Activated T-helper 1 cell treated with anti-CD3 and anti-CD28 coated beads, Interleukin-12 subunit alpha, Interleukin-12 subunit beta, Interleukin-2, Interleukin-4 antibody, amounts not matched to agents 30 ng/mL and 10 ng/mL and 1 ng/mL, durations not matched to agents 14 hours and 24 hours and 36 hours (primary cell): ENCODE measurements at places on chromosomes 2 and 18. TPM values are rescaled to one million over a fixed set of nuclear protein-coding genes. Genes with fewer than 3 reads are reported as not detected.

GRCh38 chr2:218217360-218218267 is 625 bp downstream of the ARPC2 start:
- peak; percentile 63 for DNase-seq
- peaks cover 41% of the 10 kb centered on the region for H3K4me1 ChIP-seq
- H3K36me3 ChIP-seq: peaks cover 35% of the 10 kb centered on the region
- peak overlapping the region; percentile 91 for H3K4me3 ChIP-seq

GRCh38 chr2:214587442-214587841 is 176.6 kb downstream of the VWC2L start:
- H3K36me3 ChIP-seq: no peaks in the 10 kb centered on the region
- no peak for DNase-seq
- no peak overlapping the region for H3K4me3 ChIP-seq
- H3K4me1 ChIP-seq: no peaks in the 10 kb centered on the region

GRCh38 chr2:204321910-204322751 is 223.1 kb upstream of the PARD3B start:
- no peak overlapping the region for H3K4me3 ChIP-seq
- DNase-seq: no peak
- no peaks in the 10 kb centered on the region for H3K36me3 ChIP-seq

- H3K27ac ChIP-seq: no peak overlapping the region
- no peaks in the 10 kb centered on the region for H3K36me3 ChIP-seq
- DNase-seq: no peak
- no peaks in the 10 kb centered on the region for H3K4me1 ChIP-seq
- H3K4me3 ChIP-seq: no peak overlapping the region
- peaks cover 7% of the 10 kb centered on the region for H3K27me3 ChIP-seq
These were observed 12.0 kb upstream of the SLC25A52 start for GRCh38 chr18:31772699-31773098.

- H3K36me3 ChIP-seq: peaks cover 14% of the 10 kb centered on the region
- H3K4me1 ChIP-seq: peaks cover 3% of the 10 kb centered on the region
- DNase-seq: no peak
- H3K27ac ChIP-seq: no peak overlapping the region
- no peak overlapping the region for H3K4me3 ChIP-seq
These were observed 6.4 kb downstream of the GPR35 start for GRCh38 chr2:240631548-240632305.

DNA sequence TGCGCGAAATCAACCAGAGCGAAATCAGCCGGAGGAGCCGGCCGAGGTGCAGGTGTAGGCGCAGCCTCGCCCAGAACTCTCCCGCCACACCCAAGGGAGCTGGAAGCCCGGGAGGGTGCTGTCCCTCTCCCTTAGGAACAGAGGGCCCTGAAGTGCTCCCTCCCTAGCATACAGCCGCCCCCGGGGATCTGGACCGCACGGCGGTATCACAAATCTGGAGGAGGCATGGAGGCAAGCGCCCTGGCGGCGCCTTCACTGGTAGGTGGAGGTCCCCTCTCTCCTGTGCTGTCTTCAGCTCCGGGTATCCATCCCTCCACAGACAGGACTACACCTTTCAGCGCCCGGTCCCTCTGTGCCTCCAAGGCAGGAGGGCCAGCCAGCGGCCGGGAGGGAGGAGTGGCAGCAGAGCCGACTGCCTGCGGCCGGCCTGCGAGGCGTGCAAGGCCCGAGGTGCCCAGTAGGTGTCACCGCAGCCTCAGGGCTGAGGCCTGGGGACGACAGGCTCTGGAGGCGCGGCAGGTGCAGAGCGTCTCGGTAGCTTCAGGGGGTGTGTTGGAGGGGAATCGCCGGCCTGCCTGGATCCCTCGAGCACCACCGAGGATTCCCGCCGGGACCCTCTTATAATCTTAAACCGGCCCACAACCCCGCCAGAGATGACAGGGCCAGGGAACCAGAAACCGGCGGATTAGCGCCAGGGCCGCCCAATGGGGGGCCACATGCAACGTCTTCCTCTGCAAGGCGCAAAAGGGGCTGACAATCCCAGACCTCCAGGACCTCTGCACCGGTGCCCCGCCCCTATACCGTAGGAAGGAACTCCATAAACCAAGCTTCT is 2.8 kb downstream of the IHH start:
- H3K36me3 ChIP-seq: no peaks in the 10 kb centered on the region
- H3K27me3 ChIP-seq: peaks cover 60% of the 10 kb centered on the region
- H3K4me1 ChIP-seq: no peaks in the 10 kb centered on the region
- H3K27ac ChIP-seq: no peak overlapping the region
- H3K4me3 ChIP-seq: peak overlapping the region; percentile 30

GRCh38 chr2:3379339-3379646 is 201 bp upstream of the TRAPPC12 start:
- DNase-seq: no peak
- H3K4me1 ChIP-seq: peaks cover 42% of the 10 kb centered on the region
- H3K4me3 ChIP-seq: peak overlapping the region; percentile 99
- peak overlapping the region; percentile 98 for H3K27ac ChIP-seq
- peaks cover 18% of the 10 kb centered on the region for H3K36me3 ChIP-seq

DNA sequence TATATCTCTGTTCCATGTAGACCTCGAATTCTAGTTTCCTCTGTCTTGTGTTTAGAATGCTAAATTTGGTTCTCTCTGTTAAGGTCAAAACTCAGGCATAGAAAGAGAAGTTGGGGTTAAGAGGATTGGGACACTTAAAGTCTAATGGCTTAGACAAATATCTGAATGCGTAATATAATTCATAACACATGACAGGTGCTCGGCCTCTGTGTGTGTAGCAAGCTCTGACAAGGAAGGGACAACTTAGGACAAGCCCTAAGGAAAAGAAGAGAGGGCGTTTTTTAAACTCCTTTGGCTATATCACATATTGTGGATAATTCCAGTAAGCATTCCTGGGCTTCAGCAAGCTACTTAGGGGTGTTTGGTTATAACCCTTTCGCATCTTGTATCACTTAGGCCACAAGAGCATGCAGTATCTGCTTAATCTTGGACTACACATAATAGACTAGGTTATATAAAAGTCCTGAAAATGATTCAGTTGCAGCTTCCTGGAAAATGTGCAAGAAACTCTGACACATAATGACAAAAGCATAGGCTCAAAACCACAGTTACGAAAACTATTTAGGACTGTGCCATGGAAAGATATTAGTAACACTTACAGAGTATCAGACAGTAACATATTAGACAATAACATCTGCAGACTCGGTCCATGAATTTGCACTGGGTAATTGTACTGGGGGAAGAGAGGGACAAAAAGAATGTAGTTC is 16.1 kb upstream of the CREB1 start:
- no peak overlapping the region for H3K27ac ChIP-seq
- peaks cover 4% of the 10 kb centered on the region for H3K36me3 ChIP-seq
- H3K4me1 ChIP-seq: peaks cover 36% of the 10 kb centered on the region
- no peak for DNase-seq
- H3K27me3 ChIP-seq: peaks cover 4% of the 10 kb centered on the region
- H3K4me3 ChIP-seq: no peak overlapping the region

DNA sequence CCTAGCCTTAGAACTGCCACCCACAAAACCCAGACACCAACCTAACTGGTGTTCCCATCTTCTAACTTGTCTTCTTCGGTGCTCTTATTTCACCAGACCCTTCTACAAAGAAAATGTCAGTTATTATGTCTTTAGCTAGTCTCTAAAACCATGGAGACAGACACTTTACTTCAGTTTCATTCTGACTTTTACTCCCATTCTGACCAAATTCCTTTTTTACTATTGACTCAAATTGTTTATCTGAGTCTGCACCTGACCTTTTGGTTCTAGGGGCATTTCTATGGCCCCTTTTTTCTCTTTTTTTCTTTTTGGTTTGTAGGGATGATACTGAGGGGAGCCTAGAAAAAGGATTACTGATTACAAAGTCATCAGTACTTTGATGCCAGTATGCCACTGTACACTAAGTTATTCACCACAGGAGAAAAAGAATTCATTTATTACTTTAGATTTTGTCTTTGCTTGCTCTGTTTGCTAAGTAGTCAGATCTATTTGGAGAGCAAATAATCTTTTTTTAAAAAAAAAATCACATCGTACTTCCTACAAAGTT is 6.8 kb upstream of the SLC1A4 start:
- peaks cover 65% of the 10 kb centered on the region for H3K4me1 ChIP-seq
- H3K27me3 ChIP-seq: peaks cover 10% of the 10 kb centered on the region
- peak overlapping the region; percentile 2 for H3K4me3 ChIP-seq
- no peak for DNase-seq

DNA sequence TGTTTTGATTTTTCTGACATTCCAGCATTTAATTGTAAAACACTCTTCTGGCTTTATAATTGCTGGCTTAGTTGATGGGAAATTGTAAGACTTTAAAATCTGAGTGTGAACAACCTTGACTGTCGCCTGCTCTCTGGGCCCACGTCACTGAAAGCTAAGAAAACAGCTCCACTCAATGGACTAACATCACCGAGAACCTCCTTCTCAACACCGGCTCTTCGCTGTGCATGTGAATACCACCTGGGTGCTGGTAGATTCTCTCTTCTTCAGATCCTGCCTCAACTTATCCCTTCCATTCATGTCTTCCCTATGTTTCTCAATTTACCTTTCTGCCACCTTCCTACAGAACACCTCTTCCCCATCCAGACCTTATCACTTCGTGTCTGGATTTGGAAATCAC is 523.1 kb upstream of the ID2 start:
- H3K36me3 ChIP-seq: peaks cover 5% of the 10 kb centered on the region
- peaks cover 22% of the 10 kb centered on the region for H3K4me1 ChIP-seq
- H3K27me3 ChIP-seq: no peaks in the 10 kb centered on the region

- H3K4me3 ChIP-seq: no peak overlapping the region
- no peaks in the 10 kb centered on the region for H3K4me1 ChIP-seq
- no peaks in the 10 kb centered on the region for H3K27me3 ChIP-seq
These were observed 148.3 kb downstream of the HNMT start for GRCh38 chr2:138112536-138112935.

The UGT1A5 gene
- not detected in 2 replicates for total RNA-seq

The UGT1A1 gene
- not detected in 2 replicates for total RNA-seq
